ENCODE measurements at places on chromosomes 1 and 21.

- DNase-seq, result no peak
Measured at GRCh38 chr1:14980621-14981218, 172.8 kb upstream of the TMEM51 start.

GRCh38 chr21:38183961-38184360, 72.8 kb upstream of the KCNJ15 start:
- DNase-seq, result no peak

- no peak for DNase-seq
Measured at GRCh38 chr1:44256762-44257554, 43.7 kb downstream of the DMAP1 start.

GRCh38 chr1:3393024-3393986, 61.2 kb upstream of the ARHGEF16 start:
- DNase-seq, result no peak

- DNase-seq, result peak; percentile 77
Measured at GRCh38 chr1:45512641-45513054, 9.0 kb downstream of the PRDX1 start.

- peak; percentile 17 for DNase-seq
Measured at GRCh38 chr1:168321945-168322344, 41.3 kb downstream of the TBX19 start.

DNA sequence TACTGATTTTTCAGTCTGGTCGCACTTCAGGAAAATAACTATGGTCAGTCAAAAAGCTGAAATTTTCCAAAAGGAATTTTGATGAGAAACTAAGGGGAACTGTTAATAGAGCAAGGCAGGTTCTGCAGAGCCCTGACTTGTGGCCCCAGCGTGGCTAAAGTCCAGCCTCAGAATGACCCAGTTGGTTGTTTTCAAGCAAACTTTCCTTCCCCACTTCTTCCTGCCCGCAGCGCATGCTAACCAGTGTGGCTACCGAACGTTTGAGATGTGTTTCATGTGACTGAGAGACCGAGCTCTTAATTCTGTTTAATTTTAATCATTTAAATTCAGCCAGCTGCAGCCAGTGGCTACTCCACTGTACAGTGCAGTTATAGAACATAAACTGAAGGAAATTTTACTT, 6.2 kb upstream of the IL10RB start:
- no peak for DNase-seq

- peak; percentile 83 for DNase-seq
Measured at GRCh38 chr1:222240536-222241181, 307.2 kb downstream of the HHIPL2 start.

GRCh38 chr1:2240270-2241156, 12.4 kb downstream of the SKI start:
- no peak for DNase-seq

DNA sequence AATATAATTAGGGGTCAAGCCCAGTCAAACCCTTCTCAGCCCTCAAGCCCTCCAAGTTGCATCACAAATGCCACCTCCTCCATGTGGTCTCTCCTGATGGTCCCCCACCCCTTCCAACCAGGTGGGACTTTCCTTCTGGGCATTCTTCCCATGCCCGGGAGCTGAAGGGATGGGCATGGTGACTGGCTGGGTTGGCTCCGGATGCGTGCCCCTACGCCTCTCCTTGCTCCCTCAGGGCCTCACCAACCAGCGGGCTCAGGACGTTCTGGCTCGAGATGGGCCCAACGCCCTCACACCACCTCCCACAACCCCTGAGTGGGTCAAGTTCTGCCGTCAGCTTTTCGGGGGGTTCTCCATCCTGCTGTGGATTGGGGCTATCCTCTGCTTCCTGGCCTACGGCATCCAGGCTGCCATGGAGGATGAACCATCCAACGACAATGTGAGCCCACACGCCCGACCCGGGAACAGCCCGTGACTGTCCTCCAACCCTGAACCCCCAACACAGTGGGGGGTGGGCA, 7.5 kb downstream of the ATP1A2 start:
- DNase-seq, result no peak

GRCh38 chr1:200673952-200674823, 4.5 kb upstream of the DDX59 start:
- DNase-seq, result no peak

DNA sequence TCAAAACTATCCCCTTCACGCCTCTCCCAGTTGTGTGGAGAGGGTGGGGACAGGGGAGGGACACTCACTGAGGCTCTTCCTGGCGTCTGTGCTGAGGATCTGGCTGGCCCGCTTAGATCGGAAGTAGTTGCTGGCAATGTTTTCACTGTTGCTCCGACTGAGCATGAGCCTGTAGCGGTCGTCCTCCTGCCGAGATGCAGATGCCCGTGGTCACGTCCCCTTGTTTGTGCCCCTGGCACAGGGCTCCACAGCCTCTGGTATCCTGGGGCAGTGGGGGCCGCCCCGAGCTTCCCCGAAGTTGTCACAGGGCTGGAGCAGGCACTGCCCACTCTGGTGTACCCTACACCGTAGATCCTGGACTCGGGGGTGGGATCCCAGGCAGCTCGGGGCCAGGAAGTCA, 5.0 kb upstream of the DDOST start:
- no peak for DNase-seq

DNA sequence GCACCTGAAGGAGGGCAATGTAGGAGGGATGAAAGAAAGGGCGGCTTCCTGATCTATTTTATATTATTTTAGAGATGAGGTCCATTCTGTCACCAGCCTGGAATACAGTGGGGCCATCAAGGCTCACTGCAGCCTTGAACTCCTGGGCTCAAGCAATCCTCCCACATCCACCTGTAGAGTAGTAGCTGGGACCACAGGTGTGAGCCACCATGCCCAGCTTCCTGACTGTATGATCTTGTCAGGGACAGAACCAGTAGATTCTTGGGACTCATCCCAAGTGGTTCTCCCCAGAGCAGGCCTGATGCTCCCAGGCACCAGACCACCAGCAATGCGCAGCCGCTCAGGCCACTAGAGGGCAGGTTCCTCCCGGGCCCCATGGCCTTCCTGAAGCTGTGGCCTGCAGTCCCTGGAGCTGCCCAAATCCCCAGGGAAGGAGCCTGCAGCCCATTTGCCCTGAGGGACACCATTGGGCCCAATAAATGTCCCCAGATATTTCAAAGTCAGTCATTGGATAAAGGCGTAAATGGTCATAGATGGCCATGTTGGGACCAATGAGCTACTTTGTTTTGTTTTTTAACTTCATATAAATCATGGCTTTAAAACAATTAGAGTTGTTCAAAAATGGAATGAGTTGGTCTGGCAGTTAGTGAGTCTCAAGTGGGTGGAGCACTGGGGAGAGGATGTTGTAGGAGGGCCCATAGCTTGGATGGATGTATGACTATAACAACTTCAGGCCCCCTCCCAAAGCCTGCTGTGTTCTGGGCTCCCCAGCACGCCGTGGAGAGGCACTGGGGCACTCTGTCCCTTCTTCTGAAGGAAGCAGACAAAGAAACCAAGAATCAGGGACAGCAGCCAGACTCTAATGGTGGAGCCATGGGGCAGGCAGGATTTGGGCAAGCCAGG, 44.7 kb upstream of the GOLT1A start:
- DNase-seq, result peak; percentile 26

GRCh38 chr1:4046836-4047461, 146.9 kb upstream of the C1orf174 start:
- no peak for DNase-seq

DNA sequence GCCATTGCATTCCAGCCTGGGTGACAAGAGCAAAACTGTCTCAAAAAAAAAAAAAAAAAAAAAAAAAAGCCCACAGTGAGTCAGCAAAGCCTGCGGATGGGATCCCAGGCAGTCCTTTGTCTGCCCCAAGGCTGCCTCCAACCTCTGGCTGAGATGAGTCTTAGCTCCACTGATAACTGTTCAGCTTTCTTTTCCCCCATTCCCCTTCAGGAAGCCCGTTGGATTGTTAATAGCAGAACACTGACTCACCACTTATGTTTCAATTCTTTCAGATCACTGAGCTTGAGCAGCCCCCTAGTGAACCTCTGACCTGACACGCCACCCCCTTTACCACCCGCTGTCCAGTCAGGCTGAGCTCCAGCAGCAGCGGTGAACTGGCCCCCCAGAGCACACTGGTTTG, 57.5 kb downstream of the ERG start:
- DNase-seq, result no peak

DNA sequence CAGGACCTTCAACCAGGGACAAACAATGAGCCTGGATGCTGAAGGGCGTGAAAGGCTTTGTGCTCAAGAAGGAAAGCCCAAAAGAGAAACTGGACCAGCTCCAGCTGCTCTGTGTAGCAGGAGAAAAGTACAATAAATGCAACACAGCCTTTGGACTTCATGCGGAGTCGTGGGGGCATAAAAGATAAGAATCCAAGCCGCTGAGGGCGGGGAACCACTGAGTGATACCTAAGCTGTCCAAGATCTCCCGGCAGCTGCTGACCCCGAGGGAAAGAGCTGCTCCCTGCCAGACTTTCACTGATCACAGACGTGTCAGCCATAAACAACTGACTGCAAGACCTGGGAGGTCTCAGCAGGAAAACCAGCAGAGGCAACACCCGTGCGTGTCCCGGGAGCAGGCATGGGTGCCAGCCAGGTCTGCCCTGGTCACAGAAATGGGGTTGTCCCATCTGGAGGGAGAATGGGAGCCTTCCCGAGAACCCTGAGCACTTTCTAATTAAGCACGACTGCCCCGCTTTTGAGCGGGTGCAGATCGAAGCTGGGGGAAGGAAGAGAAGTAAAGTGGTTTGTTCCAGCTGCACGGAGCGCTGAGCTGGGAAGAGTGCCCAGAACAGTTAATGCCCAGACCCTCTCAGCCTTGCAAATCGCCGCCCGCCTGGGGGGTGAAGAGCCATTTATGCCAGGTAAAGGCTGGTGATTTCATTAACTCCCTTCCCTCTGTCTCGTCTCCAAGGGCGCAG, 68.3 kb upstream of the TARDBP start:
- no peak for DNase-seq

All from erythroblast (primary cell).